Body of pancreas (tissue), 4 donors: ENCODE measurements at places on chromosomes 12 and 14.
A peak's percentile ranks its signal among the peaks of the same experiment; 100 is the strongest.

GRCh38 chr12:47775100-47775911, 2.3 kb downstream of the SLC48A1 start:
- DNase-seq = no peak

GRCh38 chr14:23538785-23539184, 12.8 kb downstream of the ZFHX2 start:
- DNase-seq = no peak

DNA sequence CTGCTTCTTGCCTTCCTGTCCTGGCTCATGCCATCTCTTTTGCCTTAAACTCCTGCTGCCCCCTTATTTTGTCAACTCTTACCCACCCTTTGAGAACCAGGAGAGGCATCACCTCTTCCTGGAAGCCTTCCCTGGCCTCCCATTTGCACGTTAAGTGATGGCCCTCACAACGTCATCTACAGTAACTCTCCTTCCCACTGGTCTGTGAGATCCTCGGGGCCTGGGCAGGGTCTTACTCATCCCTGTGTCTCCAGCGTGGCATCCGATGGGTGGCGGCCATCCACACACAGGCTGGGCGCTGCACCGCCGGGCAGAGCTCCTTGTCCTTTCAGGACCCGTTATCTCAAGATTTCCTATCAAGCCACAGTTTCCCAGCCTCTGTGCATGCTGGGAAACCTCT, 16.8 kb upstream of the CACNA2D4 start:
- peak; percentile 38 for DNase-seq

GRCh38 chr12:49305762-49306510, 11.0 kb downstream of the PRPH start:
- no peak for DNase-seq

GRCh38 chr12:102702447-102703114, 214.5 kb downstream of the PAH start:
- peak; percentile 53 for DNase-seq

DNA sequence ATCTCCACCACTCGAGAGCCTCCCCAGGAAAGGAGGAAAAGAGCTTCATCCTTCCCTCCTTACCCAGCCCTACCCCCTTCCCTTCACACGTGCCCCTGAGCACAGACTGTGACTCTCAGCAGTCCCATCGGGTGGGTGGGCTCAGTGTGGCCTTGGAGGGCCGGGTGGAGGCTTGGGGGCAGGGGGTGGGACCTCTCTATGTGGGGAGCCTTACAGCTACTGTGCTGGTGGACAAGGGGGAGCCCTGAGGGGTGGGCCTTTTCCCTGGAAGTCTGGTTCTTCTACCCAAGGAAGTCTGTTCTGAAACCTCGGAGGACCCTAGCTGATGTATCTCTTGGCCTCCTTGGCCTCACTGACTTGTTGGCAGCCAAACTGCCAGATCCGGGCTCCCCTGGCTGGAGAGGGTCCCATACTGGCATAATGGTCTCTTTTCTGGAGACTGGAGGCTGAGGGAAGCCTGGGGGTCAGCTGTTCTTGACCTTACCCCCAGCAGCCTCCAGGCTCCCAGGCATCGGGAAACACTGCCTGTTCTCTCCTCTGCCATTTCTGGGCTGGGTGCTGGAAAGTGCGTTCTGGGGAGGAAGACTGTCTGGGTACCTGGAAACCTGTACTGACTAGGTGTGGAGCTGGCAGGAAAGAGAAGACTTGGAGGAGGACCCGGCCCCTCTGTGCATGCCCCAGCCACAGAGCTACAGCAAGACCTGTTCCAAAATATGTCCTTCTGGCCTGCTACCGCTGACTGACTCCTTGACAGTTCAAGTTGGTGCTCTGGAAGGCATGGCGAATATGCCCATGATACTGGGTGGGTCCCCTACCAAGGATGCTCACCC, 7.6 kb downstream of the VASH1 start:
- DNase-seq = no peak

GRCh38 chr14:95585953-95586620, 51.2 kb downstream of the GLRX5 start:
- DNase-seq = no peak

DNA sequence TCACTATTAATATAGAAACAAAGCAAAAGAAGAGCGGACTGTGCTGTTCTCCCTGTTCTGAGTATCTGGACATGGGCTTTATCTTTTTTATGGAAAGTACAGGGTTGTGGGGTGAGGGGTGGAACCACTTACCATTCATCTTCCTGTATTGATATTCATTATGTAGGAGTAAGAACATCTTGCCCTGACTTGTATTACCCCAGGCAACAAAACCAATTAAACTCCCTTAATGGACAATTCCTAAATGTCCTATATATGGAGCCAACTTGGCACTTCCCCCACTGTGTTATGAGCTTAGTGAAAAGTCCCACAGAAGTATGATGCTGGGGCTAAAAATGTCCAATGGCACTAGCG, 139.9 kb upstream of the KRR1 start:
- DNase-seq = no peak

DNA sequence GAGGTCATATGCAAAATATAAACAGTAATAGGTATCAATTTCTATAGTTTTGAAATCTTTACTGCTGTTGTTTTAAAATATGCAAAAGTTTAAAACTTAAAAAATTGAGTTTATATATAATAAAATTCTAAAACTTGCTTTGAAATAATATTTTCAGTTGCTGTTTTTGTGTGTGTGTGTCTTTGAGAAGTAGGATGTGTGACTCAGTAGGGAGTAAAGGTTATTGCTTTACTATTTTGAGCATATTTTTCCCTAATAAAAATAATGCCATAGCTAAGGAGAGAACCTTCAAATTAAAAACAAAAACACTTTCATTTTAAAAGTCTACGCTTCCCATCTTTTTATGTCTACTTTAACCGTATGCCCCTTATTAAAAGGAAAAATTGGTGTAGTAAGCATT, 238.1 kb downstream of the FBXL14 start:
- DNase-seq = no peak

DNA sequence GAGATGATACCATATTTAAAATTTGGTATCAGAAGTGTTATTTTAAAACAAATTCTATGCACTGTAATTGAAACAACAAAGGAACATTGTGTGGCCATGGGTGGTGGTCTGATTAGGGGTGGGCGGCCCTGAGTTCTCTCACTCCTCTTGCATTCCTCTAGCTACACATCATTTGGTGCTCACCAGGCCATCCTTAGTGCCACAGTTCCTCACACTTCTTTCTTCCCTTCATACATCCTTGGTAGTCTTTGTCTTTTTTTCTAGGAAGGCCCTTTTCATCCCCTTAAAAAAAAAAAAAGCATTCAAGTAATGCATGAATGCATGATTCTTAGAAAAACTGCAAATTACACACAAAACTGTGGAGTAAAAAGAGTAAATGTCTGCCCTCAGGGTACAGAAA, 2.4 kb upstream of the MANSC4 start:
- DNase-seq = no peak

DNA sequence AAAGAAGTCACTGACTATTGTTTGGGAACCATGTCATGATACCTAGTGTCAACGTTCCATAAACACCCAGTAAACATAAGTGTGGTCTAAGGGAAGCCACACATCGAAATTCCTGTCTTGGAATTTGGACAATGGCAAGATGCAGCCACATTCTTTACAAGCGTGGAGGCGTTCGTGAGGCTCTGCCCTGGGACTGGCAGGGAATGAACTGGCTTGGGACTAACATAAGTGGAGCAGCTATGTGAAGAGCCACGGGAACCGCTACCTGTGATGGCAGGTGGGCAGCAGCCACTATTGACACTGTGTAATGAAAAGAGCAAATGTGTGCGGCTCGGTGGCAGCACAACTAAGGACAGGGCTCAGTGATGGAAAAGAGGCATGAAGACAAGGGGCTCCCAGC, 10.0 kb upstream of the NRIP2 start:
- no peak for DNase-seq

- DNase-seq = no peak
Measured at GRCh38 chr14:90987140-90987539, 73.3 kb downstream of the RPS6KA5 start.

DNA sequence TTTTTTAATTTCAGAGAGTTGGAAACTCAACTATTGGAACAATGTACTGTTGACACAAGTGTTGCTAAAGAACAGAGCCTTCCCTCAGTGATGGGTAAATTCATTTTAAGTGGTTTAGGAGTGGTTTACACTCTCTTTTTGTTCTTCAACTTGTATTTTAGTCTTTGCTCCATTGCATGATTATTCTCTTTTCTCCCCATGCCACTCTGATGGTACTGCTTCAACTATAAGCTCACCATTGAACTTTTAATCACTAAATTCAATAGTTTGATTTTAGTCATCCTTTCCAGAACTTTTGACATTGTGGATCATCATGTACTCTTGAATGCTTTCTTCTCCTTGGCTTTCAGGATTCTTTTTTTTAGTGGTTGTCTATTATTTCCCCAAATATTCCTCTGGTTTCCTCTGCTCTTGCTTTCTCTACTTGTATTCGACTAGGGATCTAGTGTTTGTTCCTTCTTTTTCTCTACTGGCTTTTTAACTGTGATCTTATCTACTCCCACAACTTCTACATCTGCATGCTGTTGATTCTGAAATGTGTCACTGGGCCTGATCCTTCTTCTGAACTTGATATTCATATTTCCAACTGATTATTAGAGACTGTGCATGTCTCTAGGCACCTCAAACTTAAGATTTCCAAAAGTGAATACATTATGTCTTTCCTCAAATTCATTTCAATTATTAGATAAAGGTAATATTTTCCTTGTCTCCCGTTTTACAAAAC, 15.4 kb downstream of the ACTR10 start:
- DNase-seq = no peak

DNA sequence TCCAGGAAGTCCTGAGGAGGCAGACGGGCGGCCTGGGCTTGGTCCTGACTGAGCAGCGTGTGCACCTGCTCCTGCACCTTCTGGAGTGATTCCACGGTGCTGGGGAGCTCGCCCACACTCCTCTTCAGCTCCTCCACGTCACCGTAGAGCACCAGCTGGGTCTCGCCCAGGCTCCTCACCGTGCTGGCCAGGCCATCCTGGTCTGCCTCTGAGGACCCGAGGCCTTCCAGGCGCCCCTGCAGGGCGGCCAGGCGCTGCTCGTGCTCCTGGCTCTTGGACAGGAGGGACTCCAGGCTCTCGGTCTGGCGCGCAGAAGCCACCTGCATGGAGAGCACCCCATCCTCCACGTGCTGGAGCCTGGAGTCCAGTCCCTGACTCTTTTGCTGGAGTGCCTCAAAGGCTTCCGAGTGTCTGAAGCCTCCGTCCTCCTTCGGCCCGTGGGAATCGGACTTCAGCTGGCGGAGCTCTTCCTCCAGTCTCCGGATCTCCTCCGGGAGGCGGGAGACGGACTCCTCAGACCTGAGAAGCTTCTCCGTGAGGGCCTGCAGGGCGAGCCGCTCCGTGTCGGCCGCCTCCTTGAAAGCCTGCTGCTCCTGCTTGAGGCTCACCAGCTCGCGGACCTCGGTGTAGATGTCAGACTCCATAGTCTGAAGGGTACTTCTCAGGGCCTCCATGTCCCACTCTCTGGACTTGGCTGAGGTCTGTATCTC, 8.4 kb downstream of the CKAP4 start:
- no peak for DNase-seq

DNA sequence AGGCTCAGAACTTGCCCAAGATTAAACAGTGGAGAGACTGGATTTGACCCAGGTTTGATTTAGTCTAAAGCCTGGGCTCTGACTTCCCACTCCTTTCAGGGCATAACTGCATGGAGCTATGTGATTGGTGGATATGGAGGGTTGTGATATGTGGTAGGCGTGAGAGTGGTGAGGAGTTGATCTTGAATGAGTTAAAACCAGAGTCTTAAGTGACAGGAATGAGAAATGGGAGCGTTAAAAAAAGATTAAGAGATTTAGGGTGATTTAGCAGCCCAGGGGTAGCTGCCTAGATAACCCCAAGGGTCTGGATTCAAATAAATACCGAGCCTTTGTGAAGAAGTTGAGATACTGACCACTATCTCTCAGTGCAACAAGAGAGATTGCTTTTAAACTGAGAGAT, 8.4 kb downstream of the SYNDIG1L start:
- no peak for DNase-seq

GRCh38 chr14:73599499-73599898, 7.8 kb downstream of the ACOT4 start:
- DNase-seq = no peak

DNA sequence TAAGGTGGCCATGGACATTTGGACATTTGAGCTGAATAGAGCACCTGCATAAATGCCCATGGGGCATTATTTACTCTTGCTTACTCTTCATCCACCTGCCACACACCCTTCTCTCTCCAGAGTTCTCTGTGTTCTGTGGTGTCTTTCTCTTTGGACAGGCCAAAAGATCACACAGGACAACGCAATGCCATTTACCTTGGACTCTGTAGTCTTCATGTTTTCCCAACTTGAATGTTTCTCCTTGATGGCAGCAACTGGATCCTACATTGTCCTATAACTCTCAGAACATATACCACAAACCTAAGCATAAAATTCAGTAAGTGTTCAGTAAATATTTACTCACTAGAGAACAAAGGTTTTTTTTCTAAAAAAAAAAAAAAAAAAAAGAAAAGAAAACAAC, 41.7 kb upstream of the PTHLH start:
- DNase-seq = no peak

GRCh38 chr12:29191267-29191850, 42.3 kb downstream of the FAR2 start:
- no peak for DNase-seq

GRCh38 chr14:77613201-77613600, 3.2 kb downstream of the SPTLC2 start:
- DNase-seq = no peak

DNA sequence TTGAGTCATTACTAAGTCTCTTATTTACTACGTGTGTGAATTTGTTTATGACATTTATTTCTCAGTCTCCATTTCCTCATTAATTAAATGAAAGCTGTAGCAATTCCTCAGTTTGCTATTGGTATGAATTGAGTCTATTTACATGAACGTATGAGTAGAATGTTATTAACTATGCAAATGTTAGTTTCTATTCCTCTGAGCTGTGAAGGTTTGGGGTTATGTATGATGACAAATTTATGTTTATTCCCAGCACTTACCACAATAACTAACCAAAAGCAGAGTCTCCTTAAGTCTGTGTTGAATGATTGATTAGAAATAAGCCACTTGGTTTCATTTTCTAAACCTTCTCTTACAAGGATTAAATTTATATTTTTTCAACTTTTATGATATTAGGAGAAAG, 1340.9 kb downstream of the FSCB start:
- DNase-seq = no peak

GRCh38 chr14:46352844-46353243, 298.7 kb downstream of the RPL10L start:
- no peak for DNase-seq

GRCh38 chr14:23984891-23985602, 3.7 kb upstream of the DHRS4L2 start:
- DNase-seq = no peak

DNA sequence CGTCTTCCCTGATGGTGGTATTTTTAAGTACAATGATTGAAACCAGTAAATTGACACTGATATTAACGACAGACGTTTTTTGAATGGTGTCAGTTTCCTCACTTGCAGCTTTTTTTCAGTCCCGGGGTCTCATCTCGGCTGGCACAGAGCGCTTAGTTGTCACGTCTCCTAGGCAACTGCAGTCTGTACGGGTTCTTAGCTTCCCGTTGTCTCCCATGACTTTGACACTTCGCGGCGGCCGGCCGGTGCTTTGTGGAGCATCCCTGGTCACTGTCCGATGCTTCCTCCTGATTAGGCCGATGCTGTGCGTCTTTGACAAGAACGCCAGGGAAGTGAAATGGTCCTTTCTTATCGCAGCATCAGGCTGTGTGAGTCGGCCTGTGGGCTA, 67.4 kb downstream of the ADGRD1 start:
- DNase-seq = no peak

- peak; percentile 94 for DNase-seq
Measured at GRCh38 chr12:52949413-52950331, 754 bp downstream of the KRT18 start.
